ENCODE measurements at places on chromosomes 16 and 17.

DNA sequence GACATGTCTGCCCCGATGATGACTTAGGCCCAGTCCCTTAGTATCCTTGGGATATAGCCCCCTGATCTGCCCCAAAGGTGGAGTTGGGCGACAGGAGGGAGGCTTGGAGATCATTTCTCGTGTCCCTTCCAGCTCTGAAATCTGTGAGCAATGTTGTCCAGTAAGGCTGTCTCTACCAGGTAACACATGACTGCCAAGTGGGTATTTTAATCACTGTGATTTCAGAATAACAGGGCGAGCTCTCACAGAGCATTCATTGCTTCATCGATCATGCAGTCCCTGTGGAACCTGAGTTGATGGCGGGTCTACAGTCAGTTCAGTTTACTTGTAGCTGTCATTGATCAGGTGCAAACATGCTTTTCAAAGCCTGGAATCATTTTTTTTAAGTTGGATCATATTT is 39.2 kb downstream of the KSR1 start:
- no peak for DNase-seq

DNA sequence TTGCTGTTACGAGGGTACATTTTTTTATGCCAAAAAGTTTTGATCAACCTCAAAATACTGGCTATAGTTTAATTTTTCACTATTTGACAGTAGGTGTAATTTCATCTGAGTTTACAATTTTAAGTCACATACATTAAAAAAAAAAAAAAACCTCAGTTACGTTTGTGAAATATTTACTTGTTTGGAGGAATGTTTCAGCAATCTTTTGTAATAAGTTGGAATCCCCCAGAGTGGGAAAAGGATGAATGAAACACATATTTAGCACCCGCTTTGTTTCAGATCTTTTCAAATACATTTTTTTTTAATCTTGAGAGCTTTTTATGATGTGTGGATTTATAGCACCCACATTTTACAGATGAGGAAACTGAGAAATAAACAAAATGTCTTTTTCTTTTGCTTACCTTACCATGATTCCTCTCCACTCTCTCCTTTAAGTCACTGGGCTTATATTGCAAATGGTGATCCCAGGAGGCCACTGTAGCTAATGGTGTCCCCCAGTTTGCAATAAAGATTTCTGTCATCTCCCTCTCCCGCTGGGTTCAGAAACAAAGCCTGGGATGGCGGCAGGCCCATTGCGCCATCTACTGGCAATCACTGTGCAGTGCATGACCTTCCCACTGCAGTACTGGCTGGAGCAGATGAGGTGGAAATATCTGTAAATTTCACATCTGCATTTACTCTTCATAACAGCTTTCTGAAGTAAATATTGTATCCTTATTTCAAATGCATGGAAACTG is 27.7 kb downstream of the TBC1D3B start:
- peak; percentile 55 for DNase-seq

- no peak for DNase-seq
Observed at GRCh38 chr17:46793541-46793940, 25.0 kb downstream of the WNT3 start.

DNA sequence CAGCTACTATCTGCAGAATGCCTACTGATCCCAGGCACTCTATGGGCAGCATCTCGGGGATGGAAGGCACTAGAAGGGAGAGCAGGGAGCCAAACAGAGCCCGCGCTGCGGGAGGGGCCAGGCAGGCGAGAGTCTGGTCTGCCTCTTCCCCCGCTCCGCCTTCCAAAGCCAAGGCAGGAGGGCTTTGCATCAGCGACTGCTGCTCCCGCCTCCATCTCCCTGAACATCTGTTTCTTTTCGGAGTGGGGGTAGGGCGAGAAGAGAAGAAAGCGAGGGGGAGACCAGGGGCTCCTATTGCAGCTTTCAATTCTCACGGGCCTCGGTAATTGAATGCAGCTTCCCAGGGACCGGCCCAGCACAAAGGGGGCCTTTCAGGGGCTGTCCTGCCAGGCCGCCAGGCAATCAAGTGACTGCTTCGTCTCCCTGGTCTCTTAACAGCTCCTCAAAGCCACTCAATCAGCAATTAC is 31.4 kb upstream of the CDC42EP4 start:
- DNase-seq, result no peak

GRCh38 chr17:34249478-34249877 is 5.6 kb upstream of the CCL2 start:
- no peak for DNase-seq

DNA sequence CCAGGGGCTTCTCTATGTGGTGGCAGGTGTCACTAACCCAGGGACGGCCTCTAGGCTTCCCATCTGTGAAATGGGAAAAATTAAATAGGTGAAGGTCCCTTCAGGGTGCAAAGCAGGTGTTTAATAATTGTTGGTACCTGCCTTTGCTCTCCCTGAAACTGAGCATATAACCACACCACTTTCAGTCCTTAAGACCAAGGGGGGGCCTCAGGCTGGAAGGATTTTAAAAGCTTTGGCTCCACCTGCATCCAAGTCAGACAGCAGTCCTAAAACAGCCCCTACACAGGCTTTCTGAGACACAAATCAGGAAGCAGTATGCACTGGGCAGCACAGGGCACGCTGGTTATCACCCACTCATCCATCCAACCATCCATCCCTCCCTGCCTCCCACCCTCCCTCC is 55.0 kb downstream of the TK2 start:
- no peak for DNase-seq

DNA sequence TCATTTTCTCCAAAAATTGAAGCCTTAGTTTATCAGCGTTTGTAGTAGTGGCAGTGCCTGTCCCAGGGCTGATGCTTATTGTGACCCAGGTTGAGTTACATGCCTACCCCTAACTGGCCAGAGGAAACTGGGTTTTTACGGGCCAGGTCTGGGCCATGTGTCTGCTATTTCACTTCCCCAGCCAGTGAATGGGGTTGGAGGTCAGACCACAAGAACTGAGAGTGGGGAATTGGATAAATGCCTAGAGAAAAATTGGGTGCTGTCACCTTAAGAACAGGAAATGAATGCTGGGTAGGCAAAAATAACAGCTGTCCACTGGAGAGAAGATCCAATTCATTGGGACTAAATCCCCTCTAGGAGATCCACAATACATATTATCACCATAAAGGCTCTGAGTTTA is 5.2 kb downstream of the ADPRM start:
- no peak for DNase-seq

GRCh38 chr17:66791347-66791746 is 43.6 kb upstream of the CACNG5 start:
- no peak for DNase-seq

- DNase-seq, result no peak
Observed at GRCh38 chr16:50550035-50550434, 1.8 kb downstream of the NKD1 start.

DNA sequence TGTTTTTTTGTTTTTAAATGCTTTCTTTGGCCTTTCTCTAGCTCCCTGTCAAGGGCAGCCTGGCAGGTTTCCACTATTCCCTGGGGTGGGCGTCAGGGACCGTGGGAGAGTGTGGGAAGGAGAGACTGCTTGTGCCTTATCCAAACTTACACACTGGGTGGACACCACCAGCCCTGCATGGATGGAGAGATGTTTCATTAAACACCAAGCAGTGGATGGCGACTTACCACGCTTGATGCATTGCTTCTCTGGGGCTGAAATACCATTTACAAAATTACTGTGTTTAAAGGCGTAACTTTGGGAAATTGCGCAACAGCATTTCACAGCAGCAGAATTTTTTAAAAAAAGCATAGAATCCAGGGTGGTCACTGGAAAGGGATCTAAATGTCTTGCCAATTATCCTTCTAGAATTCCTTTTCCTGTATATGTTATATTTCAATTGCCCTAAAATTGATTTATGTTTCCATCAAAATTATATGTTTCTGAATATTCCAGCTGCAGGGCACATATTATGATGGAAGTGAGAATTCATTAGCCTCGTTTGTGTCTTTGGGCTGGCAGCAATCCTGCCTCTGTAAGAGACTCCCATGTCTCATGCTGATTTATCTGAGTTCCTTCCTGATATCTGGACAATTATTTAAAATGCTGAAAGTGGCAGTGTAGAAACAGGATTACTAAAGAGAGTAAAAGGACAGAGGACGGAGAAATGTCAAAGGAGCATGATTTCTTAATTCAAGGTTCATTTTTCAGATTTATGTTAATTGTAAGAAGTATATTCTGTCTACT is 247.3 kb downstream of the GRIN2A start:
- no peak for DNase-seq

DNA sequence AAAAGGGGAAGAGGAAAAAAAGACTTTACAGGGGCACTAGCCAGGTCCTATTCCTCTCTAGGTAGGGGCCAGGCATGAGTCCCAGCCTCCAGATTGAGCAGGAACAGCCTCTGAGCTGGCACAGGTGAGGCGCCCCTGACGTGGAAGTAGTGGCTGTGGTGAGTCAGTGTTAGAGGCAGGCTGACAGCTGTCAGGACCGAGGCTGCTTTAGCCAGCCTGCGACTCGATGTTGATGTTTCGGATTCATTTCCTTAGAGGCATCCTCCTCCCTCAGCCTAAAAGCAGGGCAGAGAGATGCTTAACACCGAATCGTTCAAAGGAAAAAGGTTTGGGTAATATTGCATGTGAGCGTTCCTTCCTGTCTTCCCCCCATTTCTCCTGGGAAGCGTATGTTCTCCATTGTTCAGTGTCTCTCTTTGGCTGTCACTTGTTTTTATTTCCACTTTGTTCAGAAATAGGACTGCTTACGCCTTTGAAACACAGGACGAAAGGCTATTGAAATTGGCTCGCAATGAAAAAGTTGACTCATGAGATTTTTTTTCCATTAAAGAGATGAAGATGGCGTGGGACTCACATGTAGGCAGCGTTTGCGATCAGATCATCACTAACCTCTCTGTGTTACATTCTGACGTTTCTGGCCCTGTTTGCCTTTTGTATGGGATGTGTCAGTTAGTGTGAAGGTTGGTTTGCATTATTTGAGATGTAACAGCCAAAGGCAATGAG is 1.3 kb downstream of the KIAA0513 start:
- peak; percentile 47 for DNase-seq

DNA sequence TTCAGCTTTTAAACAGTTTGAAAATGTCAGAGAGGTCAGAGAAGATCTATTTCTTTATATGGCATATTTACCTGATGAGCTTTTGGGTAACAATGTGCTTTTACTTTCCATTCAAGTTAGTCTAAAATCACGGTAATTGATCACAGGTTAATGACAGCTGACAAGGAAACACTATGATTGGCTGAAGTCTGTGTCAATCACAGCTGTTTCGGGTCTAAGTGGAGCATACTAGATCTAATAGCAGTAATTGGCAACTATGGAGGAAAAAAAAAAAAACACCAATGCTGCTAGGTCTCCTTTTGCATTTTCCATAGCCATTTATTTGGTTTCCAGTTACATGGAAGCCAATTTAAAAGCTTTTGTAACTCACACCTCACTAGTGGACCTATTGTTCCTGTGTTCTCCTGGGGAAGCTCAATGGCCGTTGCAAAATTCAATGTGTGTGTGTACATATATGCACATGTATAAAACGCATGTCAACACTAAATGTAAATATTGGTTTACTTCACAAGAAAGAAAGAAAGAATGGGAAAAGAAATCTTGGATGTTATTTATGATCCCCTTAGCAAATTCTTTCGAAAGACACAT is 568.3 kb upstream of the ZFHX3 start:
- no peak for DNase-seq

DNA sequence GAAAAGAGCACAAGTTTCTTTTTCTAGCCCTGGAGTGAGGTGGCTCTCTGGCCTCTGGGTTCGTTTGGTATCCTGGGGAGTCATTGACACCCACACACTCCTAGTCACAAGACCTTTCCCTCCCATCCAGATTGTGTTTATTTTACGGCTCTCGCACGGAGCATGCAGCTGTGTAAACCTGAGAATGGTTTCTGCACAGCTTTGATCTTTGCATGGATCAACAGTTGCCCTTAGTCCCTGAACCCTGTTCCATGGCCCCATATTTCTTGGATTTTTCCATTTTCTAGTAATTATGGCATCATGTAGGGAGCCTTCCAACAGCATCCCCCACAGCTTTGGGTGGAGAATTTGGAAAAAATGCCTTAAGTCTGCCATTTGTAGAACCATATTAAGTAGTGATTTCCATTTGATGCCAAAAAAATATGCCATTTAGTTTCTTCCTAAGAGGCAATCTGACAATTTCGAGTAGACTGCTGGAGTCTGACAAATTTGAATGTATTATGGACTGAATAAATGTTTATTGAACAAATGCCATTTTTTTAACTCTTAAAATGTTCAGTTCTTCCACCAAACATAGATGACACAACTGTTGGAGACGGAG is 197.7 kb downstream of the WWOX start:
- DNase-seq, result no peak

GRCh38 chr17:28827672-28828071 is 14.9 kb downstream of the FAM222B start:
- no peak for DNase-seq

GRCh38 chr17:75338335-75338734 is 49.1 kb upstream of the SLC25A19 start:
- DNase-seq, result no peak

DNA sequence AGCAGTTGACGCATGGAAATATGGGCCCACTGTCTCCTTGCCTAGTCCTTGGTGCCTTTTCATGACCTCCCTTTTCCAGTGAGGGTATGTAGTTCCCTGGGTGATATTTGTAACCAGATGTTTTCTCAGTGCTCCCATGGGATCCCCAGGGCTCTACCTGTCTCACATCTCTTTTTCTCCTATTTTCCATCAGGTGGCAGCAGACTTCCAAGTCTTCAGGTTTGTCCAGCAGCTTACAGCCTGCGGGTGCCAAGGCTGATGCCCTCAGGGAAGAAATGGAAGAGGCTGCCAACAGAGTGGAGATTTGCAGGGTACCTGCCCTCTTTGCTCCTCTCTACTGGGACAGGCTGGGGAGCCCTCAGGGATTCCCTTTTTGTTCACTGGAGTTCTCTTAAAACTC is 89.1 kb downstream of the ELAC2 start:
- no peak for DNase-seq

DNA sequence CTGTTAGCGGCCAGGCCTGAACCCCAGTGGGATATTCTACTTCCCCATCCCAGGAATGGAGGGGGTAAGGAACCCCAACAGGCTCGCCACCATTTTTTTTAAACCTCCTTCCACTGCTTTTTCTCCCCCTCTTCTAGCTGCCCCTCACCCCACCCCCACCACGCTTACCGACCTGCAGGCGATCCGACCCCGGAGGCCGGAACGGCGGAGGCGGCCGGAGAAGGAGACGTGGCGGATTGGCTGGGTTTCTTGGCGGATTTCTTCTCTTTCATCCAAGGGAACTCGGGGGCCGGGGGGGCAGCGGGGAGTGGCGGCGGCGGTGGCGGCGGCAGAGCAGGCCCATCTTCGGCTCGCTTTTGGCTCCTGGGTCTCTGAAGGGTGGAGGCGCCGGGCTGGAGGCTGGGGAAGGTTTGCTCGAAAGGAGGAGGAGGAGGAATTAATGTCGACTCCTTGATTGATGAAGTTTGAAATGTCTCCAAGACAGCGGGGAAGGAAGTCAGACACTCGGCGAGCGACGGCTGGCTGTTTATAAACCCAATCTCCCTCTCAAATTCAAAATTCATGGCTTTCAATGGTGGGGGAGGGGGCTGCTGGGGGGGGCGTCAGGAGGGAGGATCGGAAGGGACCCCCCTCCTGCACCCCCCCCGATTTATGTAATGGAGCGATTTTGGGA is 424 bp downstream of the HOXB2 start:
- DNase-seq, result peak; percentile 20

- peak; percentile 65 for DNase-seq
Observed at GRCh38 chr16:84647828-84648594, at the start of gene KLHL36. KLHL36 (plus strand) TSS chr16:84648511; CDS start chr16:84650868, 2,357 bp downstream.

- DNase-seq, result peak; percentile 69
Observed at GRCh38 chr17:35486920-35487732, 38.6 kb upstream of the SLFN13 start.

Data from naive thymus-derived CD8-positive, alpha-beta T cell (primary cell).